Activated naive CD4-positive, alpha-beta T cell treated with anti-CD3 and anti-CD28 coated beads for 36 hours (primary cell): ENCODE measurements at places on chromosomes 7 and 10. TPM values are rescaled to one million over a fixed set of nuclear protein-coding genes. Genes with fewer than 3 reads are reported as not detected.
A peak's percentile ranks its signal among the peaks of the same experiment; 100 is the strongest.

DOCK4 gene
- 0.43 TPM for total RNA-seq

- peak; percentile 54 for DNase-seq
These were observed 10.9 kb upstream of the GDF2 start for GRCh38 chr10:47311193-47311931.

SPDYE1 gene
- total RNA-seq, result not detected

DNA sequence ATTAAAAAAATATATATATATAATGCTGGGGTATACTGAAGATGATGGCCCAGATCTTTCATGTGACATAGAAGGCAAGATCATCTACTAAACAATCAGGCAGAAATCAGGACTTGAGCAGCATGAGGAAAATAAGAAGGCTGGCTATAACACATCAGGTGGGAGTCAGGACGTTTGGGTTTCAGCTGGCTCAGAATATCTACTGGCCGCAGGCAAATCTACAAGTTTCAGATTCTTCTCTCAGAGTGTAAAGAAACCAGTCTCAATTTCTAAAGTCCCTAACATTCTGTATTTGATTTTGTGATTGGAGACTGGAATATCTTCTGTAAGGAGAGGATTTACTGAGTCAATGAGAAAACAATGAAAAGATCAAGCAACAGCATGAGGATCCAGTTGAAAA, 37.7 kb upstream of the FAM3C start:
- DNase-seq, result no peak

SCART1 gene
- total RNA-seq, result 1.6 TPM

DNA sequence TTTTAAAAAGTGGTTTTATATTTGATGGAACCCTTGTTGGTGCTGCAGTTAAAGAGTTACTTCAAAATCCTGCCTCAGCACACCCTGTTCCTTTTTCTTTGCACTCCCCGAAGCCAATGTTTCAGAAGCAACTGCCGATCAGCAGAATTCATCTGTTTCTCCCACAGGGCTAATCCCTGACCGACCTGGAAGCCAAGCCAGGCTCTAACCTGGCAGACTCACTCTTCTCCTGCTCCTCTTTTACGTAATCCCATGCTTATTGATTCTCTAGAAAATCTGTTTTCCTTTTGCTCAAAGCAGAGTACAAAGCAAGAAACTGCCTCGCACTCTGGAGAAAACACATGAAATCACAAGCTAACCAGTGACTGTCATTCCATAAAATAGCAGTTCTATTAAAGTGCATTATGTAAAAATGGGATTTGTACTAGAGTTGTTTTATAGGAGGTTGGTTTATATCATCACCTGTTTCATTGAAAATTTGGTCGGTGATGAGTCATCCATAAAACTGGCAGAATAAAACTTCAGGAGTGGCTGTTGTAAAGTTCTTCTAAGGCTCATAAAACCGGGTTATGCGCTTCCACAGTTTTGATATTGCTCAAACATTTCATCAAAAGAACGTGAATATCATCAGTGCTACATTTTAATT, 99.9 kb downstream of the CNTNAP2 start:
- no peak for DNase-seq

GRCh38 chr7:30893357-30893756, 18.3 kb upstream of the AQP1 start:
- DNase-seq, result no peak

GRCh38 chr7:94067047-94067446, 62.9 kb upstream of the BET1 start:
- no peak for DNase-seq

GRCh38 chr10:132551093-132551807, 13.7 kb downstream of the INPP5A start:
- DNase-seq, result peak; percentile 76

UPF2 gene
- 27.5 TPM for total RNA-seq

GRCh38 chr7:48182718-48183369, 11.6 kb downstream of the ABCA13 start:
- no peak for DNase-seq

GRCh38 chr10:22459496-22459895, 114.2 kb downstream of the SPAG6 start:
- DNase-seq, result no peak

GRCh38 chr7:24464861-24465260, 108.4 kb upstream of the PALS2 start:
- DNase-seq, result no peak

DNA sequence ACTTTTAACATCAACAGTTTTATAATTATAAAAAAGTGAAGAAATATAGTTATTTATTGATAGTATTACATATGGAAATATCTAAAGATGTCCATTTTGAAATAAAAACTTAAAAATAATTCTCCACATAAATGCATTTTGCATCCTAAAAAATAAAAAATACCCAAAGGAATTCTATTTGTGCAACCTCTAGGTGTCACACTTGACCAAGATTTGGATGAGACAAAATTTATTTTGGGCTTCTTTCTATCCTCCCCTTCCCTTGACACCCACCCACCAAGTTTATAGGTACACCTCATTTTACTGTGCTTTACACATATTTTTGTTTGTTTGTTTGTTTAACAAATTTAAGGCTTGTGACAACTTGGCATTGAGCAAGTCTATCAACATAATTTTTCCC, 3.3 kb upstream of the THSD7A start:
- no peak for DNase-seq

DNA sequence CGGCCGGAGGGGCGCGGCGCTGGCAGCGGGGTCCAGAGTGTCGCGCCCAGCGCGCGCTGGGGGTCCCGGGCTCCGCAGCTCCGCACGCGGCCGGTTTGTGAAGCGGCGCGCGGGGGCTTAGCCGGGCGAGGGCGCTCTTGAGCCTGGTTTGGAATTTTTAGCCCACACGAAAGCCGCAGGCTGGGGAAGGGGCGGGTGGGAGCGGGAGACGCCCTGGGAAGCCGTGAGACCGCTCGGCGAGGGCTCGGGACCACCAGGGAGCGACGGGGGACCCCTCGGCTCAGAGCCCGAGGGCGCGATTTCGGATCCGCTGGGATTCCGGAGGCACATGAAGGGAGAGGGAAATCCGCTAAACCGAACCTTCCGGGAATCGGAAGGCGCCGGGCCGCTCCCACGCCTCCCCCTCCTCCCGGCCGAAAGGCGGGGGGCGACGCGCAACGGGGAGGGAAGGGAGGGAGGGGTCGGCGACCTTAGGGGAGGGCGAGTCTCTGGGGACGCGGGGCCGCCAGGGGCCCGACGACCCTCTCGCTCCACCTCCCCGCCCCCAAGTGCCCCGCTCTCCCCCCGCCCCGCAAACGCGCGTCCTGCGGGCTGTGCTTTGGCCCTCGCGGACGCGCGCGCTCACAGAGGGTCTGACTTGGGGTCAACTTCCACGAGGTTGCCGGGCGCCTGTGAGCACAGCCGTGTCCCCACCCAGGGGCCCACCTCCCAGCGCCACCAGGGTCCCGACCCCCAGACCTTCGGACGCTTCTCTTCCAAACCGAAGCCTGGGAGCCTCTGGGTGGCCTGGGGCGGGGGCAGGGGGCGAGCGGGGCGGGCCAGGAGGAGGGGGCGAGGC, 5.1 kb upstream of the ELFN1 start:
- peak; percentile 74 for DNase-seq

DNA sequence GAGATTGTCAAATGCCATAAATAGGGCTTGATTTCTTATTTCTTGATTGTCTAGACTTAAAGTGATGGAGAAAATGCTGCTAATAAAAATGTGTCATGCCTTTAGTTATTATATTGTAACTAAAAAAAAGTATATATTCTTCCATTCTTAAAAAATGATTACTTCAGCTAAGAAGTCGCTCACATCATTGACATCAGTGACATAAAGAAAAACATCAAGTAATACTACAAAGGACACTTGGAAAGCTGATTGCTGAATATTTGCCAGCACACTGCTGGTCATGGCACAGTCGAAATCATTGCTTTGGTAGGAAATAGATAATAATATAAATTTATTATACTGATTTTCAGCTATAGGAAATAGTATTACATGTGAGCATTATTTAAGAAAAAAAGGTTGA, 62.6 kb downstream of the LOXL4 start:
- no peak for DNase-seq

GRCh38 chr7:17118412-17118811, 180.0 kb upstream of the AHR start:
- no peak for DNase-seq

- DNase-seq, result peak; percentile 67
These were observed 17.0 kb upstream of the INSIG1 start for GRCh38 chr7:155280446-155281397.

GRCh38 chr7:116988363-116988989, 35.2 kb downstream of the ST7 start:
- DNase-seq, result no peak

- no peak for DNase-seq
These were observed 253.3 kb downstream of the SEMA3A start for GRCh38 chr7:83941300-83941699.

DNA sequence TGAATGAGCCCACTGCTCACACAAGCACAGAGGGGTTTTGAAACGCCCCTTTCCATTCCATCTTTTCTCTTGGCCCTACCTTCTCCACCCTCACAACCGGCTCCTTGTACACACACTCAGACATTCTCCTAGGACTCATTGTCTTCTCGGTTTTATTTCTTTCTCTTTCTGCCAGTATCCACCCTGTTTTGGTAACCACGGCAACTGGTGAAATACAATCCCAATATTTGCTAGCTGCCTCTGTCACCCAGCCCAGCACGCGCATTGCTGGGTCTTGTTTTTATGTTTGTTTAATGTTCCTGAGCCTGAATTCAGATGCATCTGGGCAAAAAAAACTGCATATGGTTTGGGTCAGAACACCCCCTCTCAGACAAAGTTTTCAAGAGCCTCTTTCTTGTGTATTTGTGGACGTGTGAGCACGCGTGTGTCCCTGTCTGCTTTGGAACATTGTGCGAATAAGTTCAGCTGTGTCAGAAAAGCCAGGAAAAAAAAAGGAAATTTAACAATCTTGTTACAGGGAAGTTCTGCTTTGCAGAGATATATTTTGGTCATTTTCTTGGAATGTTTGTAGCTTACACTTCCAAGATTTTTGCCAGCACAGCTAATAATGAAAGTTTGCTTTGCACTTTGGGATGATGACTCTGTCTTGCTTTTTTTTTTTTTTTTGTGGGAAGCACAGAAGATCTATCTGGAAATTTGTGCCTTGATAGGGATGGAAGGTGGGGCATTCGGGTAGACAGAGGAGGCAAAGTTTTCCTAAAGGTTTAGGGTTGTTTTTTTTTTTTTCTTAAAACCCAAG, 225.9 kb downstream of the TRIL start:
- DNase-seq, result no peak

- DNase-seq, result no peak
These were observed 196.6 kb upstream of the GALNT17 start for GRCh38 chr7:70935311-70935710.

DNA sequence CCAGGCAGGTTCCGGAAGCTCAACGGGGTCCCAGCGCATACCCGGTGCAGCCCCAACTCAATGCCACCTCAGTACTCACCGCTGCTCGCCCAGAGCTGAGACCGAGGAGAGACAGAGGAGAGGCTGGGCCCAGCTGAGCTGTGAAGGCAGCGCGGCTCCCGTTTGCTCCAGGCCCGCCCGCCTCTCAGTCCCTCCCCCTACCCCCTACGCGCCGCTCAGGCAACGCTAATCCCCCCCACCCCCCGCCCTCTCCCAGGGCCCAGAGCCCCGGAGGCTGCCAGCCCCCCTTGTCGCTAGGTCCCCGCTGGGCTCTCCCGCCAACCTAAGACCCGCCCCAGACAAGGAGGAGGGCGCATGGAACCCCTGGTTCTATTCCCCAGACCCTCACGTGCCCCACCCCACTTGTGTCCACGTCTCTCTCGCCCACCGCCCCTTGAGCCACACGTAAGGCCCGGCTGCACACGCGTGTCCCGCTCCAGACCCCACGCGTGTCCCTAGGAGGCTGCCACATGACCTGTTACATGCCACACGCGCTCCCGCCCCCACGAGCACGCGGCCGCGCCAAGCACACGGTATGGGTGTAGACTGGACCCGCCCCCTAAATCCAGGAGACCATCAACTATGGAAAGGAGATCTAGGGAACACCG, at the start of gene PSD:
TSS of gene PSD (minus strand) at position 164 of the 647 bp plus-strand sequence. CDS start 1,747 bp downstream, outside the sequence.
- DNase-seq, result no peak

WNT2 gene
- not detected for total RNA-seq

DNA sequence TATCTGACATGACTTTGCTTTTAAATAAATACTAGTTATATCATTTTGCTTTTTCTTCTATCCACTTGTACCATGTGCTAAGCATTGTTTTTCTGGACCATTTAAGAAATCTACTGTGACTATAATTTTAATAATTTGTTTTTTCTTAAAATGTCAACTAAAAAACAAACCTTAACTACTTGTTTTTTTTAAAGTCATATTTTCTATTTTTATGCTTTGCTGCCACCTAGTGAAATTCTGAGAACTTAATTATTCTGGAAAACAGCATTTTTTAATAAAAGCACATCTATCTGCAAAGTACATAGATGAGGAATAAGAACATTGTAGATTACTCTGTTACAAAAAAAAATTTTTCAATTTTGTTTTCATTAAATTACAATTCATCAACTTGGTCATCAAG, 47.4 kb downstream of the ORC5 start:
- DNase-seq, result no peak

- DNase-seq, result no peak
These were observed 45.2 kb upstream of the EXOC4 start for GRCh38 chr7:133207687-133208086.

DNA sequence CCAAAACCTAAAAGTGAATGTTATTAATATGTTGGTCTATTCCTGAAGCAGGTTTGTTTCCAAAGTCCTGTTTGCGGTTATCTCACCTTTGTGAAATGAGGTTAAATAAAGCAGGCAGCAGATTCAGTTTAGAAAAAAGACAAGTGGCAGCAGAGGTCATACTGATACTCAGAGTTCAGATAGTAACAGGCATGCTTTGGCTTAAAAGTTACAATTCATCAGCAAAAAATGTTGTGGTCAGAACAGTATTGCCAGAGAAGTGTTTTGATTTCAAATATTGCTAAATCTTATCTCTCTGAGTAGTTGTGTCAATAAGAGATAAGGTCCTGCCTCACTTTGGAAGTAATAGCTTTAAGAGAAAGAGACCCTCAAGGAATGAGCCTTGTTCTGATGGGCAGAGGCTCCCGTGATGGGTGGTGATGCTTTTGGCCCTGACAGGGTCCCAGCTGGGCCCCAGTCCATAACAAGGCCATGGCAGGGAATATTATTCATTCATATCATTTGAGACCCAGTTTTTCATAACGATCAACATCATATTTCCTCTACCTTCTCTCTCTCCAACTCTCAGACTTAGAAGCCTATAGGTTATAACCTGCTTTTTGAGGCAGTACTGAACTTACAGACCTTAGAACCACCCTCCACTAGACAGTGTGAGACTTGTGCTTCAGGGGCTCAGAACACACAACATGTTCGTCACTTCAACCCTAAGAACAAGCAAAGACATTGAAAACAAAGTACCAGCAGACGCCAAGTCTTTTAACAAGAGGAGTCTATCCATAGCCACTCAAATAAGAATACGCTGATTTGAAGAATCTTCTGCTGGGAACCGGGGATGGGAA, 58.5 kb upstream of the AHR start:
- no peak for DNase-seq

CHAT gene
- total RNA-seq, result not detected

- no peak for DNase-seq
These were observed 76.2 kb upstream of the PPP2R2D start for GRCh38 chr10:131824371-131825149.
